Upper lobe of left lung (tissue), 6 donors: ENCODE measurements at places on chromosomes 4 and X. TPM values are rescaled to one million over a fixed set of nuclear protein-coding genes. Genes with fewer than 3 reads are reported as not detected.

- no peaks in the 10 kb centered on the region for H3K4me1 ChIP-seq
- DNase-seq = no peak
- H3K27ac ChIP-seq = no peak overlapping the region
- H3K4me3 ChIP-seq = no peak overlapping the region
Measured at GRCh38 chrX:39043838-39044550, 242.7 kb downstream of the MID1IP1 start.

- no peaks in the 10 kb centered on the region for H3K36me3 ChIP-seq
- H3K27me3 ChIP-seq = no peaks in the 10 kb centered on the region
- no peaks in the 10 kb centered on the region for H3K4me1 ChIP-seq
- DNase-seq = no peak
- H3K27ac ChIP-seq = no peak overlapping the region
Measured at GRCh38 chr4:115334736-115335411, 221.5 kb upstream of the NDST4 start.

GRCh38 chr4:183921335-183921734, 16.2 kb downstream of the STOX2 start:
- no peaks in the 10 kb centered on the region for H3K4me1 ChIP-seq
- DNase-seq = no peak
- no peaks in the 10 kb centered on the region for H3K27me3 ChIP-seq

DNA sequence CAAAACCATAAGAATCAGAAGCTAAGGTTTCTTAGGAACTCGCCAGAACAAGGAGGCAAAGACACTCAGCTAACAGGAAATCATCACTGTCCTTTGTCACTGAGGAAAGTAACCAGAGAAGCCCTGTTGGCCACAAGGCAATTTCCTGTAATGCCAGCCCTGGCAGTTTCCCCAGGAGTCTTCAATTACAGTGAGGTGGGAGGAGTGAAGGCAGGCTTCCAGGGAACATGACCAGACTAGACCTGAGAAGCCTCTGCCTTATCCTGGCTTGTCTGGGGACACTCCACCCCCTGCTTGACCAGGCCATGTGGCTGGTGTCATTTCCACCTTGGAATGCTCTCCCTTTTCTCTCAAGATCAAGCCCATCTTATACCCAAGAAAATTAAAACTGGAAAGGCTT, 125.3 kb downstream of the COL4A6 start:
- no peak overlapping the region for H3K4me3 ChIP-seq
- no peaks in the 10 kb centered on the region for H3K27me3 ChIP-seq
- no peak overlapping the region for H3K27ac ChIP-seq
- H3K4me1 ChIP-seq = no peaks in the 10 kb centered on the region
- H3K36me3 ChIP-seq = no peaks in the 10 kb centered on the region

Gene DCAF4L1
- total RNA-seq = 0.34 TPM

Gene FANCB
- total RNA-seq = not detected
